Regular cardiac myocyte (primary cell): ENCODE measurements at places on chromosomes 1 and 21. TPM values are rescaled to one million over a fixed set of nuclear protein-coding genes. Genes with fewer than 3 reads are reported as not detected.

Gene ZDHHC18
- total RNA-seq: 7.7 and 10.4 TPM in 2 replicates

Gene SPEN
- total RNA-seq: 16.9 and 17.8 TPM in 2 replicates

Gene PALMD
- 6.9 and 31.9 TPM in 2 replicates for total RNA-seq

Gene NT5C1A
- not detected in 2 replicates for total RNA-seq

Gene DSCAM
- total RNA-seq: not detected in 2 replicates

Gene TDRKH
- total RNA-seq: 1.9 and 2.0 TPM in 2 replicates

Gene FAM72A
- total RNA-seq: 1.4 and 7.3 TPM in 2 replicates

Gene MIXL1
- not detected in 2 replicates for total RNA-seq

Gene CYB561D1
- total RNA-seq: 5.8 and 6.2 TPM in 2 replicates

Gene SH3D21
- 3.6 and 8.5 TPM in 2 replicates for total RNA-seq

Gene UBE2U
- total RNA-seq: not detected in 2 replicates

Gene SLAMF9
- total RNA-seq: 0.28 TPM in 1 of 2 replicates, not detected in the other

Gene WNT2B
- total RNA-seq: 1.5 and 3.4 TPM in 2 replicates

Gene CNKSR1
- 0.19 and 0.85 TPM in 2 replicates for total RNA-seq

Gene ILDR2
- under 0.01 TPM in 2 replicates for total RNA-seq

Gene SYT14
- 1.2 and 2.0 TPM in 2 replicates for total RNA-seq

Gene CFHR1
- 0.19 and 0.56 TPM in 2 replicates for total RNA-seq

Gene FMOD
- total RNA-seq: 1.2 and 6.5 TPM in 2 replicates

Gene MYCL
- total RNA-seq: 0.58 and 2.3 TPM in 2 replicates

Gene NMNAT2
- total RNA-seq: 2.8 and 10.4 TPM in 2 replicates

Gene SLFNL1
- total RNA-seq: under 0.01 and 0.28 TPM in 2 replicates

Gene CDK18
- total RNA-seq: 0.58 and 3.4 TPM in 2 replicates

Gene SLC16A4
- total RNA-seq: 16.3 and 42.0 TPM in 2 replicates

Gene GBP6
- total RNA-seq: under 0.01 TPM in 2 replicates

Gene GPR52
- 0.28 and 0.38 TPM in 2 replicates for total RNA-seq

Gene TSPEAR
- total RNA-seq: not detected in 2 replicates

Gene LAX1
- under 0.01 TPM in 1 of 2 replicates, not detected in the other for total RNA-seq

Gene ANGPTL3
- total RNA-seq: not detected in 2 replicates

Gene TACSTD2
- 0.19 and 0.56 TPM in 2 replicates for total RNA-seq

Gene NEGR1
- 11.8 and 13.8 TPM in 2 replicates for total RNA-seq

Gene CRP
- total RNA-seq: not detected in 2 replicates

Gene LMX1A
- not detected in 2 replicates for total RNA-seq

Gene S100A3
- 2.8 and 4.6 TPM in 2 replicates for total RNA-seq

Gene BRDT
- not detected in 2 replicates for total RNA-seq

Gene IRF6
- 0.19 and 0.85 TPM in 2 replicates for total RNA-seq

Gene MYBPH
- not detected in 2 replicates for total RNA-seq

Gene KCNJ6
- under 0.01 and 0.56 TPM in 2 replicates for total RNA-seq

Gene TRIM46
- total RNA-seq: 1.5 and 2.5 TPM in 2 replicates

Gene HNRNPCL1
- not detected in 2 replicates for total RNA-seq

Gene NPR1
- 0.19 and 0.85 TPM in 2 replicates for total RNA-seq

Gene MYOG
- total RNA-seq: not detected in 2 replicates

Gene HUNK
- not detected in 2 replicates for total RNA-seq

Gene FBXO2
- 0.19 and 1.4 TPM in 2 replicates for total RNA-seq

Gene TFB2M
- 15.2 and 19.7 TPM in 2 replicates for total RNA-seq

Gene RGS18
- not detected in 2 replicates for total RNA-seq

Gene OR2L2
- not detected in 2 replicates for total RNA-seq

Gene OLFML2B
- 1.2 and 2.0 TPM in 2 replicates for total RNA-seq

Gene LYSMD1
- 3.9 and 6.7 TPM in 2 replicates for total RNA-seq

Gene LYPD8
- 0.28 TPM in 1 of 2 replicates, not detected in the other for total RNA-seq

Gene SH2D1B
- total RNA-seq: not detected in 2 replicates

Gene ASCL5
- under 0.01 TPM in 1 of 2 replicates, not detected in the other for total RNA-seq

Gene VSIG8
- total RNA-seq: not detected in 2 replicates

Gene NCF2
- 0.19 and 0.56 TPM in 2 replicates for total RNA-seq

Gene S100A8
- not detected in 2 replicates for total RNA-seq
